ENCODE measurements at places on chromosomes 12 and 14. TPM values are rescaled to one million over a fixed set of nuclear protein-coding genes. Genes with fewer than 3 reads are reported as not detected.

Gene FAM181A
- total RNA-seq = not detected

Gene ZFC3H1
- 25.9 TPM for total RNA-seq

Gene SPPL3
- total RNA-seq = 10.2 TPM

Gene PPP4R4
- 0.09 TPM for total RNA-seq

Gene TMEM132C
- 0.89 TPM for total RNA-seq

Gene KRT3
- total RNA-seq = not detected
